RPMI7951 (cell line): ENCODE measurements at places on chromosomes 4 and X. TPM values are rescaled to one million over a fixed set of nuclear protein-coding genes. Genes with fewer than 3 reads are reported as not detected.

DNA sequence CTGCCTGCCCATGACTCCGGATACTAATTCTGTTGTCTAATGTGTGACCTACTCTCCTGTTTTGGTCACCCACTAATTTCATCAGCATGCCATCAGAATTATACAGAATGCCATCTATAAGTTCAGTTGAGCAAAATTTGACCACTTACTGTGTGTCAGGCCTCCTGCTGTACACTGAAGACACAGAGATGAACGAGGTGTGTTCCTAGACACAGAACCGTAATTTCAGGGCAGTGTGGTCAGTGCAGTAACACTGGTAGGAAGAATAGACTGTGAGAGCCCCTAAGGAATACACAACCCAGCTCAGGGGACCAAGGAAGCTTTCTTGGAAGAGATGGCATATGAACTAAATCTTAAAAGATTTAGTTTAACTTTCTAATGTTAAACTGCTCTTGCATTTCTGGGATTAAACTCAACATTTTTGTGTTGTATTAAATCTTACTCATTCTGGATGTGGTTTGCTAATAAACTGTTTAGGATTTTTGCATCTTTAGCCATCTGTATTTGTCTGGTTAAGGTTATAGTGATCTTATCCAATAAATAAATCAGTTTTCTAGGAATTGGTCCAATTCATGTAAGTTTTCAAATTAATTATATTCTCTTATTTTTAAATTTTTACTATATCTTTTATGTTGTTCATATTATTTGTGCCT lies 34.3 kb downstream of the KANTR start:
- no peak for DNase-seq

DNA sequence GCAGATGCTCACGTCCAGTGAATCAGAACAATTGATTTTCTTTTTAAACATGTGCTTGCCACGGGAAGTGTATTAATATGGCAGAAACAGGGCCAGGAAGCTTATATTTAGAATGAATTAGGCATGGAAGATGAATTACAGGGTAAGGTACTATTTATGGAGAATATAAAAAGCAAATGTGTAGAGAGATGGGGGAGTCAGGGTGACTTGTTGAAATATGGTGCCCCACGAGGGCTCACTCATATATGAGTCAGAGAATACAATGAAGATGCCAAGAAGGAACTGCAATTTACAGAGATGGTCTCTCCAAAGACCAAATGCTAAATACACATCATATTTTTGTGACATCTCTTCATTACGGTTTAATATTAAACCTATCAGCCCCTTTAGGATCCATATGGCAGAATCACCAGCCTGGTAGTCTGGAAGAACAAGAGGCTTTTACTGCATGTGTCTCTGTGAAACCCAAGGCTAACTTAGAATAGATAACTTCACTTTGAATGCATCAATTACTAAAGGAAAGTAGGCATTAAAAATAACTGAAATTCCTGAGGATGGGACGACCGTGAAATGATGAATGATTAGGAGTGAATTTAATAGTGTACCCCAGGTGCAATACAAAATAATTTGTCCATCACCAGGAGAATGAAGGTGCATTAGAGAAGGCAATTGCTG lies 385.3 kb downstream of the ARHGAP24 start:
- DNase-seq = peak; percentile 61

GRCh38 chrX:15988661-15989603 lies 134.3 kb upstream of the AP1S2 start:
- DNase-seq = peak; percentile 89

DNA sequence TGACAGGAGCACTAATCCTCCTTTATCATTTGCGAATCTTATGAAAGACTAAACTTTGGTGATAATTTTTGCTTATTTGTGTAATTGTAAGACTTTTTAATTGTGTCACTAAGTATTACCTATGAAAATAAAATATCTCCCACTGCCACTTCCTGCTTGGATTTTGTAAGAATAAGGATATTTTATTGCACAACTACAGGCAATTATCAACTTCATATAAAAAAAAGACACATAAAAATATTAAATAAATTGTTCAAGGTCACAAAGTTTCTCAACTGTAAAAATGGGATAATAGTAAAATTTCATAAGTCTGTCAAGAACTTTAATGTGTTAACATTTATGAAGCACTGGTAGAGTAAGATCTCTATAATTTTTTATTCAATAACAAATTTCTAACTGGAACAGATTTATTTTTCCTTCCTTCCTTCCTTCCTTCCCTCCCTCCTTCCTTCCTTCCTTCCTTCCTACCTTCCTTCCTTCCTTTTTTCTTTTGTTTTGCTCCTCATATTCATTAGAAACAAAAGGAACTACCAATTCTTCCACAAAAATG lies 527.6 kb upstream of the FAM47C start:
- no peak for DNase-seq

DNA sequence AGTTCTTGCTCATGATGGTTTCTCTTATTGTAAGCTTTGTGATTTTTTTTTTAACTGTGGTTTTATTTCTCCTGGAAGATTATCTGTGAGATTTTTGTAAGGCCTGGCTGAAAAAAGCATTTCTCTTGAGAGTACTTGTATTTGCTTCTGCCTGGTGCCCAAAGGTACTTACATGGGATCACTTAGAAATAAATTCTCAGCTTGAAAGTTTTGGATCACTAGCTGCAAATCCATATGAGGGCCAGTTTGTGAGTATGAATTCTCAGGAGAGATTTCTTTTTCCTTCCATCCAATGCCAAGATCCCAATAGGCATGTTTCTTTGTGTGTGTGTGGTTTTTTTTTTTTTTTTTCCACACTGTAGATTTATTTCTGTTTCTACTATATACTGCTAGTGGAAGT lies 1884.7 kb upstream of the PCDH7 start:
- no peak for DNase-seq

DNA sequence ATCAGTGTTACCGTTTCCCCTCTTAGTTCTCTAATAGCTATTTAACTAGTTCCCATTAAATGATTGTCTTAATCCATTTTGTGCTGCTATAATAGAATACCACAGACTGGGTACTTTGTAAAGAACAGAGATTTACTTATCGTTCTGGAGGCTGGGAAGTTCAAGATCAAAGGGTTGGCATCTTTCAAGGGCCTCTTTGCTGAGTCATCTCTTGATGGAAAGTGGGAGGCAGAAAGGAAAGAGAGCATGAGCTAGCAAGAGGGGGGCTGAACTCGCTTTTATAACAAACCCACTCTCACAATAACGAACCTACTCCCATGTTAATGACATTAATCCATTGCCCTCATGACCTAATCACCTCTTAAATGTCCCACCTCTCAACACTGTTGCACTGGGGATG lies 17.4 kb upstream of the NKX3-2 start:
- peak; percentile 45 for DNase-seq

GRCh38 chrX:127457161-127457560 lies 595.0 kb downstream of the ACTRT1 start:
- no peak for DNase-seq

DNA sequence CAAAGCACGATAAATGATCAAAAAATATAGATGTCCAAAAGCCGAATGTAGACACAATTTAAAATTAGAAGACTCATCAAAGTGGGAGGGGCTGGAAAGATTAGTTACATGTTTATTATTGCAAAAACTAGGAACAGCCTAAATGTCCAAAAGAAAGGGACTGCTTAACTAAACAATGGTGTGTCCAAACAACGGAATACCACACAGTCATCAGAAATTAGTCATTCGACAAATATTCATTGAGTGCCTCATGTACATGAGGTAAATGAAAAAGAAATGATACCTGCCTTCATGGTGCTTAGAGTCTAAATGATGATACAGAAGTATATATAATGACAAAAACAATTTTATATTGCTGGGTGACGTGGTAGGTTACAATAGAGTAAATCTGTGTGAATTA lies 139.7 kb downstream of the MAML3 start:
- no peak for DNase-seq

GRCh38 chr4:145824463-145824862 lies 114.2 kb downstream of the ZNF827 start:
- DNase-seq = no peak

DNA sequence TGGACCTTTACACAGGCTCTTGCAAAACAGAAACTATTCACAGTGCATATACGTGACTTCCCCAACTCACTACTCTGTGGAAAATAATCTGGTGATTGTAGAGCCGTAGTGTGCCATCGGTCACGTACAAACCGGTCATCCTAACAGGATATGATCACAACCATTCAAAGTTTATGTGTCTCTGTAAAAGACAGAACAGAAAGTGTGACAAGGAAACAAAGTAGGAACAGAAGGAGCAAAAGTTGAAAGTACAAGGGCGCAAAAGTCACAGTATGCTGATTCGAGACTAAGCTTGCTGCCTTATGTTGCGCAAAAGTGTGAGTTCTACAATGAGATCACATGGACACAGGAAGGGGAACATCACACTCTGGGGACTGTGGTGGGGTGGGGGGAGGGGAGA lies 18.6 kb downstream of the MEPE start:
- no peak for DNase-seq

- DNase-seq = no peak
Observed at GRCh38 chr4:13535708-13536361, 8.5 kb downstream of the NKX3-2 start.

- no peak for DNase-seq
Observed at GRCh38 chrX:130626521-130626920, 224.7 kb downstream of the RBMX2 start.

PDS5A gene
- total RNA-seq = 41.4 and 47.7 TPM in 2 replicates

IL3RA gene
- total RNA-seq = not detected in 2 replicates

PSAPL1 gene
- under 0.01 TPM in 1 of 2 replicates, not detected in the other for total RNA-seq

FGFR3 gene
- 0.20 TPM in 1 of 2 replicates, not detected in the other for total RNA-seq

SLC9B1 gene
- total RNA-seq = 0.24 and 0.49 TPM in 2 replicates
